Fibroblast of lung (primary cell): ENCODE measurements at places on chromosomes 4 and X. TPM values are rescaled to one million over a fixed set of nuclear protein-coding genes. Genes with fewer than 3 reads are reported as not detected.

The P2RY10 gene
- total RNA-seq = not detected in 2 replicates

DNA sequence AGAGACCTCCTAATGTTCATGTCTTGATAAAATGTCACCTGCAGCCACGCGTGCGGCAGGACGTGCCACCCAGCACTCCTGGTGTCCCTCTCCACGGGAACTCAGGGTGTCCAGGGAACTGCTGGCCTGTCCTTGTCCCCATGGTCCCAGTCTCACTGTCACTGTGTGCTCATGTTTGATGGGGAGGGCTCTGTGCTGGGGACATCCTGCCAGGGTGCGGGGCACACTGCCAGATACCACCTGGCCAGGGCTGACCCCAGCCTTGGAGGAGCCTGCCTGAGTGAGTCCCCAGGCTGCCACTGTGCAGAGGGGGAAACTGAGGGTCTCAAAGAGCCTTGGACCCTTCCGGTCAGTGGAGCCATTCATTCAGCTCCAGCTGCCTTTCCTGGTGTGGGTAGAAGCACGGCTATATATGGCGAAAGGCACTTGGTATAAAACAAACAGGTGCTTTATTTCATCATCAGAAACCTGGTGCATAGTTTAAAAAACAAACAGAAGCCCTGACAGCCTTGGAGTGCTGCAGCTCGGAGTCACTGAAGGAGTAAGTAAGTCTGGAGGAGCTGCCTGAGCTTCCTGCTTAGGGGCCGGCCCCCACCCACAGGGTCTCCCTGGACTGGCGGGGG lies 33.0 kb downstream of the NOP14 start:
- DNase-seq = no peak
- H3K4me3 ChIP-seq = no peak overlapping the region
- H3K36me3 ChIP-seq = peaks cover 45% of the 10 kb centered on the region

GRCh38 chr4:17166954-17167353 lies 268.5 kb upstream of the LDB2 start:
- no peak overlapping the region for H3K4me3 ChIP-seq
- H3K27me3 ChIP-seq = no peaks in the 10 kb centered on the region
- no peaks in the 10 kb centered on the region for H3K36me3 ChIP-seq
- no peak for DNase-seq
- H3K4me1 ChIP-seq = peaks cover 4% of the 10 kb centered on the region

DNA sequence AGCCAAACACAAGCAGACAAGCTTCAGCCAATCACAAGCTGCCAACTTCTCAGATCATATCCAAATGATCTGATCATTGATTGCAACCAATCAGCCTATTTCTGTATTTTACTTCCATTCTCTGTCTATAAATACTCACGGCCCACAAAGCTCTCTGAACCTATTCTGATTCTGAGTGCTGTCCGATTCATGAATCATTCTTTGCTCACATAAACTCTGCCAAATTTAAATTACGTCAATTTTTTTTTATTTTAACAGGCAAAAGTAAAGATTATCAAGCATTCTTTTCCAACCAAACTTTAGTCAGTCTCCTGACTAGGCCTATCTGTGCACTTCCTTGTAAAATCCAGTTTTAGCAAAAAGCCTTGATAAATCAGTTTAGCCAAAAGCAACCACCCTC lies 1.8 kb upstream of the TCEANC start:
- peak; percentile 62 for DNase-seq
- H3K27me3 ChIP-seq = no peaks in the 10 kb centered on the region
- peak overlapping the region; percentile 94 for H3K27ac ChIP-seq

The KDM6A gene
- 13.6 and 28.4 TPM in 2 replicates for total RNA-seq

The CFAP47 gene
- not detected in 2 replicates for total RNA-seq

DNA sequence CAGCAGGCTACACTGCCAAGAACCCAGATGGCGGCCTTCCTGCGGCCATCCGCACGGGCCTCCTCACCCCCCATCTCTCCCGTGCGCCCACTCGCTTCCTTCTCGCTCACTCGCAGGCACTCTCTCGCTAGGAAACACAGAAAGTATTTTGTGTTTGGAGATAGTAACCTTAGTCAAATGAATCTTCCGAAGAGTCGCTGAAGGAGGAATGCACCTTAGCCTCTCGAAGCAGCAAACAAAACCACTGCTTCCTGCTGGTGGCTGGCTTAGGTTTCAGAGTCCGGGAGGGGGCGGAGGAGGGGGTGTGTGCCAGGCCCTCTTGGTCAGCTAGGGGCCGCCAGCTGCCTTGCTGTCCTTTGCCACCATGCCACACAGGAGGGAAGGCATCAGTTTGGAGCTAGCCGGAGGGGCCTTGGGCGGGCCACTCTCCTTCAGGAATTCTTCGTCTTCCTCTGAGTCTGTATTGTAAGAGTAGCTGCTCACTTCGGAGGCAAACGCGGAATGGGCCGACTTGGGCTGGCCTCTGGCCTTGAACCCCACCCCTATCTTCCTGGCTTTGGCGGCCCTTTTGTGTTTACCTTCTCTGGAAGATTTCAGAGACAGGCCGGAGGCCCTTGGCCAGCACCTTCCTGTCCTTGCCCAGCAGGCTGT lies 73.2 kb upstream of the UCP1 start:
- no peaks in the 10 kb centered on the region for H3K27me3 ChIP-seq
- H3K27ac ChIP-seq = no peak overlapping the region
- no peaks in the 10 kb centered on the region for H3K4me1 ChIP-seq
- no peak for DNase-seq

- H3K27ac ChIP-seq = no peak overlapping the region
- no peaks in the 10 kb centered on the region for H3K4me1 ChIP-seq
- peak; percentile 21 for DNase-seq
Measured at GRCh38 chrX:15864629-15865028, 10.0 kb upstream of the AP1S2 start.

The ADH5 gene
- 270 and 307 TPM in 2 replicates for total RNA-seq

The RASGEF1B gene
- 0.33 and 0.51 TPM in 2 replicates for total RNA-seq

The HEPH gene
- 28.9 and 43.1 TPM in 2 replicates for total RNA-seq

The NOX1 gene
- not detected in 2 replicates for total RNA-seq

DNA sequence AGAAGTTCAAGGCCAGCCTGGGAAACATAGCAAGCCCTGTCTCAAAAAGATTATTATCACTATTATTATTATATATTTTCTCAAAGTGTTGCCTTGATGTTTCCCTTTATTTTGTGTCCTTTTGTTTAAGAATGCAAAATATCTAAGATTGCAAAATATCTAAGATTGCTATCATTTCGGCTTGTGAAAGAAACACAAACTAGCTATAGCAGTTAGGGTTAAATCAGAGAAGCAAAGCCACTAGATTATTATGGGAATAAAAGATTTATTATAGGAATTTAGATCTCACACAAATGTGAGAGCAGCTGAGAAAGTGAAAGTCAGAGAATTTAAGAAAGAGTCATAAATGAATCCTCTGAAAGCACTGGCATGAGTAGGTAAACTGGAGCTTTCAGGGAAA lies 18.0 kb upstream of the TMEM184C start:
- H3K27ac ChIP-seq = no peak overlapping the region
- H3K27me3 ChIP-seq = no peaks in the 10 kb centered on the region
- H3K4me3 ChIP-seq = no peak overlapping the region
- H3K4me1 ChIP-seq = peaks cover 15% of the 10 kb centered on the region

The FOXP3 gene
- total RNA-seq = under 0.01 TPM in 1 of 2 replicates, not detected in the other

GRCh38 chr4:38560768-38561558 lies 103.0 kb upstream of the KLF3 start:
- H3K4me3 ChIP-seq = no peak overlapping the region
- no peaks in the 10 kb centered on the region for H3K36me3 ChIP-seq
- no peak overlapping the region for H3K27ac ChIP-seq
- no peaks in the 10 kb centered on the region for H3K4me1 ChIP-seq
- DNase-seq = no peak
- no peaks in the 10 kb centered on the region for H3K27me3 ChIP-seq

GRCh38 chr4:54659313-54659712 lies 1.6 kb downstream of the KIT start:
- H3K27ac ChIP-seq = peak overlapping the region; percentile 11
- no peaks in the 10 kb centered on the region for H3K36me3 ChIP-seq
- peaks cover 18% of the 10 kb centered on the region for H3K4me1 ChIP-seq
- peaks cover 15% of the 10 kb centered on the region for H3K27me3 ChIP-seq

The DIAPH2 gene
- 18.0 and 18.5 TPM in 2 replicates for total RNA-seq

DNA sequence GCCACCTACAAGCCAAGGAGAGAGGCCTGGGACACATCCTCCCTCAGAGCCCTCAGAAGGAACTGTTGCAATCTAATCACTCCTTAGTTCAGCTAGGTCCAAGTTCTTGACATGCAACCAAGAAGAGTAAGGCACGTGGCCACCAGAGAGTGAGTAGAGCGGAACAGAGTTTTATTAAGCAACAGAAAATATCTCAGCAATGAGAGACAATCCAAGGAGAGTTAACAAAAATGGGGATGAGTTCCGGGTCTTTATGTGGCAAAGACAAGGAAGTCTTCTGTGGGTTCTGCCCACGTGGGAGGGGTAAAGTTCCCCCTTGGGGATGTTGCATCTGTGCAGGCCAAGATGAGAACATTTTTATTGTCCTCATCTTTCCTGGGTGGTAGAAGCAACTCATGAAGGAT lies 38.5 kb upstream of the PROM1 start:
- H3K27ac ChIP-seq = no peak overlapping the region
- no peaks in the 10 kb centered on the region for H3K36me3 ChIP-seq
- no peak overlapping the region for H3K4me3 ChIP-seq
- H3K4me1 ChIP-seq = no peaks in the 10 kb centered on the region
- H3K27me3 ChIP-seq = peaks cover 5% of the 10 kb centered on the region

The ARSJ gene
- 30.8 and 56.6 TPM in 2 replicates for total RNA-seq

GRCh38 chr4:153890761-153891160 lies 101.9 kb upstream of the SFRP2 start:
- no peaks in the 10 kb centered on the region for H3K27me3 ChIP-seq
- H3K27ac ChIP-seq = no peak overlapping the region
